ENCODE measurements at places on chromosomes 3 and 15.

DNA sequence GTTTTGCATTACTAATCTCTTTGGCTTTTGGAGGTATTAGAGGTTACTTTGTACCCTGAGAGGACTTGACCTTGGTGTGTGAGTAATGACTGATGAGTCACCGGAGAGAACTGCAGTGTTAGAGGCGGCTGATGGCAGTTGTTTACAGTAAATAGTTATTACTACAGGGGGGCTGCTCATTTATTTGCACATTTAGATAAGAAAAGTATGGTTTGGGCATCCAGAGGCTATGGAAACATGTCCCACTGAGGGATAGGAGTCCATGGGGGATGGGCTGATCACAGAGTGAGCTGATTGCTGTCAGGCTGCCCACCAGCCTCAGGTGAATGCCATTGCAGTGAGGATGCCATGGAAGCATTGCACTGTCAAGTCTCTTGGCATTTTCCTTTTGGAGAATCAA, 17.3 kb upstream of the STAC start:
- DNase-seq = no peak

DNA sequence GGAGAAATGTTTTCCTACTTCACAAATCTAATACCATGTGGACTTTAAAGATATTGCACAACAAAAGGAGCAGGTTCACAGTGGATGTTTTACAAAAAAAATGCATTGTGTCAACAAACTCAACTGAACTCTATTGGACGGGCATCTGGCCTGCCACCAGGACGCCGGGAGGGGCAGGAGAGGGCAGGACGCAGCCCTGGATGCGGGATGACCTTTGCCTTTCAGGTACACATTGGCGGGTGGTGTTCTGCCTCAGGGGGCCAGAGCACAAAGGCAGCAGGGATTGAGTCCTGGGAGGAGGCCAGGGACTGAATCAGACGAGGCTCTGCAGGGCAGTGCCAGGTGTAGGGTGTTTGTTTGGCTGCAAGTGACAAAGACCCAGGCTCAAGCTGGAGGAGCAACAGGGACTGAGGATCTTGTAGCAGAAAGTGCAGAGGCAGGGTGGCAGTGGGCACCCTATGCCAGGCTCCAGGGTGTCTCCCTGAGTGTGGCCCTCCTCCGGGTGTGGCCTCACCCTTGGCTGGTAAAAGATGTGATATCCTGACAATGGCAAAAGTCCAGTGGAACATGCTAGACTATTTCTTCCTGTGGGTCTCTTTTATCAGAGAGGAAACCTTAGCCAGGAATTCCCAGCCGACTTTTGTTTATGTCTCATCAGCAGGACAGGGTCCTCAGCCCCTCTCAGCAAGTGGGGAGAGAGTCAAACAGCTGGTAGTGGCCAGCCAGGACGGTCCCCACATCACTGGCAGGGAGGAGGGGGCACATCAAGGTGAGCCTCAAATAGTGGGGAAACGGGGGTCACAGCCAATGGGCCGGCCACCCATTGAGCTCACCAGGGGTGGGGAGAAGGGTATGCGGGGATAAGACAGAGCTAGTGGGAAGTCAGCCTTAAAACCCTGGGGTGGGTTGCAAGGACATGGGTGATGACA, 29.7 kb upstream of the KLF13 start:
- no peak for DNase-seq

DNA sequence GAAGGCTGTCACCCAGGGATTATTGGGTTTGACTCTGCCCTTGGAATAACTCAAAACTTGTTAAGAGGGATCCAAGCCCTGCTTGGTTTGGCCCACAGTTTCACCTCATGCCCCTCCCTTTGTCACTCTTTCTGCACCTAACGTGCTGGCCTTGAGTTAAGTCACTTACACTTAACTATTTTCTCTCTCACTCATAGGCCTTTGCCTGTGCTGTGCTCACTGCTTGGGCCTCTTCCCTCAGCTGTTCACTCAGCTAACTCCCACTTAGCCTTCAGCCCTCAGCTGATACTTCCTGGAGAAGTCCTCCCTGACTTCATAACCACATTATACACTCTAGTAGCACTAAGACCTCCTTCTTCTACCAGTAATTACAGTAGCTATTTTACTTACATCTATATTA, 133.3 kb downstream of the CMSS1 start:
- DNase-seq = no peak

- no peak for DNase-seq
Observed at GRCh38 chr15:42358141-42358540, 1.2 kb upstream of the CAPN3 start.

GRCh38 chr3:43343185-43343584, 56.8 kb downstream of the SNRK start:
- DNase-seq = no peak

DNA sequence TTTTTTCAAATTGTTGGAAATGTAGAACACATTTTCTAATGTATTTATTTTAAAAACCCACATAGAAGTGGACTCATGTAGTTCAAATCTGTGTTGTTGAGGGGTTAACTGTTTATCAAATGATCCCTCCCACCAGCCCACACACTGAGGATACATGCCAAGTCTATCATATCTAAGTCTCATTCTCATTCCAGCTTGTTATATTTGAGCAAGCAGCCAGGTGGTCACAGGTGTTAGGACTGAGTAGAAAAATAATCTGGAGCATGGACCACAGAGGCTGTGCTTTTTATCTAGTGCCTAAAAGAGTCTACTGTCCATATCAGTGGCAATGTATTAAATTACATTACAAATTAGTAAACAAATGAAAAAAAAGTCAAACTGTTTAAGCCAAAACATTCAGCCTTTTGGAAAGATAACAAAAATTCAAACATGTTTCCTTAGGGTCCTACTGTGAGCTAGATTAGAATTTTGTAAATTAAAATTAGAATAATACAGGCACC, 20.7 kb upstream of the SPESP1 start:
- DNase-seq = no peak

GRCh38 chr3:114686621-114687020, 392.8 kb downstream of the TIGIT start:
- no peak for DNase-seq

GRCh38 chr3:127418560-127419147, 130.8 kb upstream of the PRR20G start:
- DNase-seq = no peak

GRCh38 chr15:93025625-93025982, 63.4 kb downstream of the RGMA start:
- DNase-seq = no peak

- peak; percentile 42 for DNase-seq
Observed at GRCh38 chr15:58748852-58749531, 515 bp downstream of the ADAM10 start.

GRCh38 chr3:52333869-52334557, 17.9 kb downstream of the DNAH1 start:
- DNase-seq = no peak

Measured in activated CD4-positive, alpha-beta T cell treated with anti-CD3 and anti-CD28 coated beads, Interleukin-2, amount 50 U/mL, for 16 hours (primary cell).